ELR (cell line): ENCODE measurements at places on chromosomes 5 and 9.

DNA sequence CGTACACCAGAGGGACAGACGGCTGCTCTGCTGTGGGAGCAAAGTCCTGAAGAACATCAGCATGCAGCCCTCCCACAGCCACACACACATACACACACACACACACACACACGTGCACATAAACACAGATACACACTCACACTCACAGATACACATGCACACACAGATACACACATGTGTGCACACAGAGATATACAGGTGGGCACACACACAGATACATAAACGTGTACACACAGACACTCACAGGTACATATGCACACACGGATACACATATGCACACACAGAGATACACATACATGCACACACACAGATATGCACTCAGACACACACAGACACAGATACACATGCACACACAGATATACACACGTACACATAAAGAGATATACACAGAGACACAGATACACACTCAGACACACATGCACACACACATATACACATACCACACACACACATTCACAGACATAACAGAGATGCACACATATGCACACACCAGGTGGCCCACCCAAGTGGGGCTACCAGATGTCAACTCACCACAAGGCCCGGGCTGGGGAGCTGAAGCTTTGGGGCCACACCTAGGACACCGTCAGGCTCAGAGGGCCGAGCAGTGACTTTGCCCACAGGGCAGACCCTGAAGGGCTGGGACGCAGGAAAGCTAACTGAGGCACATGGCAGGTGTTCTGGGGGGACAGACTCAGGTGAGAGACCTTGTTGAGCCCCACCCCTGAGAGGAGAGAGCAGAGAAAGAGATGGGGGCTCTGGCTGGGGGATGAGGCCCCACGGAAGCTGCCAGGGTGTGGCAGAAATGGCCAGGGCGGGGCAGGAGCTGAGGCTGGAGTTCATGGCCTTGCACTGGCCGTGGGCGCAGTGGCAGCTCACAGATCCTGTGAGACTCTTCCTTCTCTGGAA is 148.6 kb upstream of the PPP1R26 start:
- no peak for DNase-seq

DNA sequence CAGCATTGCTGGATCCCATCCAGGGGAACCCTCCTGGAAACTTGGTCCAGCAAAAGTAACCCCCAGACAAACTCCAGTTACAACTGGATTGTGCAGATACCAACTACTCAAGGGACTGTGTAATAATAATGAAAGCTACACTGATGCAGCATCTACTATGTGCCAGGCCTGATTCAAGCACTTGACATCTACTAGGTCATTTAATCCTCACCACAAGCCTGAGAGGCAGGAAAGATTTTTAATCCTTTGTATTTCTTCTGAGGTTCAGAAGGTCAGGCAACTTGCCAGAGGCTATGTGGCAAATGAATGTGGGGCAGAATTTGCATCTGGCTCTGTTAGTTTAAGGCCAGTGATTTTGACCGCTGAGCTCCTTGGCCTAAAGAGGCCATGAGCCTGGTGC is 29.5 kb upstream of the FOXI1 start:
- DNase-seq, result no peak

GRCh38 chr9:20506099-20506900 is 116.0 kb downstream of the MLLT3 start:
- DNase-seq, result no peak

DNA sequence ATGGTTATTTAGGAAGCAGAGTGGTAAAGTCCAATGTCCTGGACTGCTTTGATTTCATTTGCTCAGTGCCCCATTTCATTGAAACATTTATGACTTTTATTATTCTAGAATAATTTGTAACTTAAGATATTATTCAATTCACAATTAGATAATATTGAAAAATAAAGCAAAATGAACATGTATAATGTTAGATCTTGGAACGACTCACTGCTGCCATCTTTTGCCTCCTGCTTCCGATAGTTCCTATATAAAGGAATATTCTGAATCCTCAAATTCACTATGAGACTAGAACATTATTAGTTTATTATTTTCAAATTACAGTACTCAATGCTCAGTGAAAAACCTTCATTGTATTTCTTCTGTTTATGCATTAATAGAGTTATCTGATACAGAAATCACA is 2.3 kb upstream of the CTNND2 start:
- no peak for DNase-seq

- peak; percentile 19 for DNase-seq
These were observed 52.3 kb downstream of the WDR36 start for GRCh38 chr5:111144352-111144930.

DNA sequence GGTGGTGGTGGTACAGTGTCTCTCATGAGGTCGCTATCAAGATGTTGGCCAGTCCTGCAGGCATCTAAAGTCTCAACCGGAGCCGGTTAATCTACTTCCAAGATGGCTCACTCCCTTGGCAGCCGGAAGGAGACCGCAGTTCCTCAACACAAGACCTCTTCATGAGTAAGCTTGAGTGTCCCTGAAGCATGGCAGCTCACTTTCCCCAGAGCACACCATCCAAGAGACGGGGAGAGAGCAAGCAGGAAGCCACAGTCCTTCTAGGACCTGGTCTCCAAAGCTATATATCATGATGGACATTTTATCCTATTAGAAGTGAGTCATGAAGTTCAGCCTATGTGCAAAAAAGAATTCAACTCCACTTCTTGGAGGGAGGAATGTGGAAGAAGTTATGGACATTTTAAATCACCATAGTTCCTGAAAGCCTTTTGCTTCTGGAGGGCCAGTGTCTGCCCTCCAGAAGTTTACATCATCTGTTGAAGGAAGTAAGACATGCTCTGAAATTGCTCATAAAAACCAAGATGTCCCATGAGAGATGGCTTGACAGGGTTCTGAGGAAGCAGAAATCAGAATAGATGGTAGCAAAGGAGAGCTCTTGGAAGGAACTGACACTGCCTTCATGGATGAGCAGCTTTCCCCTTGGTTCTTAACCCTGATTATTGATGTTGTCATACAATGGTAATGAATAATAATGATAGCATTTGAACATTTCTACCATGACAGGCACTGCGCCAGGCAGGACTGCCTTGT is 21.3 kb downstream of the GALNT10 start:
- DNase-seq, result peak; percentile 93

- no peak for DNase-seq
These were observed 12.5 kb upstream of the SMIM23 start for GRCh38 chr5:171773106-171773505.
